CD4-positive, CD25-positive, alpha-beta regulatory T cell (primary cell): ENCODE measurements at places on chromosomes 5 and 9.

GRCh38 chr9:37187292-37187691 is 66.9 kb downstream of the ZCCHC7 start:
- no peak for DNase-seq

DNA sequence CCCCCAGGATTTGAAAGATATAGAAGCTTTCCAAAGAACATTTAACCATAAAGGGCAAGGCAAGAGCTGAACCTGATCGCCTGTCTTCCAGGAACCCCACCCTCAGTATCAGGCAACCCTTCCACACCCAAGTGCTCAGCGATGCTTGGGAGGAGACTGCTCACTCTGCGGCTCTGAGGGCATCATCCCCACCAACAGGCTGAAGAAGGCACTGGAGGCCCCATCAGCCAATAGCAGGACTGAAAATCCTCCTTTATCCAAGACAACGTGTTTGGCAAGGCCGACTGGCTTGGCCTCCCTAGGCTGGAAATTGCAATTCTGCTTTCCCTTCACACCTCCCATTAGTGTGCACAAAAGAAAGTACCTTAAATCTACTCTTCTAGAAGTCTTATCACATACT is 1.4 kb upstream of the PPP2CA start:
- DNase-seq, result no peak

DNA sequence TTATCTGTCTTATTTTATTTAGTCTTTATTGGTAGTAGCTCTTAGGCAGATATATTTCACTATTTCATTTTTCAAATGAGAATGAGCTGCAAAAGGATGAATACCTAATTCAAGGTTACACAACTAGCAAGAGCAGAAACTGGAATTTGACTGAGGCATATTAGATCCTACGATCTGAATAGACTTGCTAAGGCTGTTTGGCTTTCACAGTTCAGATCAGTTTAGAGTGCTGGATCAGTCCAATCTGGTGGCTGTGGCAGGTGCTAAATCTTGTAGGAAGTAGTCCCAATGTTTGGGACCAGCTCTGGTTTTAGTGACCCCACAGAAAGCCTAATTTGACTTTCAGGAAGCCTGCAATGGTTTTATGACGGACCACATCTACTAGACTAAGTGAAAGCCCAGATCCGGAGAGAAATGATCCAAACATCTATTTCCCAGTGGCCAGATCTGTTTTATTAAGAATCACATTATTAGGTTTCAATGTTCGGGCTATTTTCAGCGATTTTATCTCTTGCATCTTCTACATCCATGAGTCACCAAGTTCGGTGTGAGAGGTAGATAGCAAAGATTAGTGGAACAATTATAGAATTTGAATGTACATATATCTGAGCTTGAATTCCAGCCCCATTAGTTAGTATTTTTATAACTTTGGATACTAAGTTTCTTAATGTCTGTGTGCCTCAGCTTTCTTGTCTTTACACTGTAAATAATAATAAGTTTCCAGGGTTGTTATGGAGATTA is 359.5 kb downstream of the ADGRV1 start:
- no peak for DNase-seq

- peak; percentile 80 for DNase-seq
These were observed 28.5 kb upstream of the UNC5A start for GRCh38 chr5:176781638-176782570.

GRCh38 chr5:17249029-17249634 is 31.7 kb downstream of the BASP1 start:
- no peak for DNase-seq

GRCh38 chr5:90861843-90862586 is 303.4 kb downstream of the ADGRV1 start:
- no peak for DNase-seq

- DNase-seq, result no peak
These were observed 551.9 kb upstream of the DMAC1 start for GRCh38 chr9:8351436-8351835.

DNA sequence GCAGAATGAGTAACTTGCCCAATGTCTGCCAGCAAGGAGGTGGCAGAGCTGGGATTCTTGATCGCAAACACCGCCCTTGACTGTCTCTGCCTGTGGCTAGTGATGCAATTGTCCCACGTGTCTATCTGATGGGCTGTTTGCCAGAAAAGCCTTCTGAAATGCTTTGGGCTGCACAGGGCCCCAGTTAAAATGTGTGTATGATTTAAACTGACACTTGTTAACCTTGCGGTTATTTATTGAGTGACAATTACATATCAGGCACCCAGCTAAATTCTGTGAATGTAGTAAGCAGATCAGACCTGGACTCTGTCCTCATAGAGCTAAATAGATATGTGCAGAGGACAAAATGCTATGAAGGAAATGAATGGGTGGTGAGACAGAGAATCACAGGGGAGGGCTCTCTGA is 11.6 kb upstream of the IL12B start:
- DNase-seq, result peak; percentile 30

GRCh38 chr9:21570643-21571275 is 88.6 kb upstream of the IFNE start:
- no peak for DNase-seq

DNA sequence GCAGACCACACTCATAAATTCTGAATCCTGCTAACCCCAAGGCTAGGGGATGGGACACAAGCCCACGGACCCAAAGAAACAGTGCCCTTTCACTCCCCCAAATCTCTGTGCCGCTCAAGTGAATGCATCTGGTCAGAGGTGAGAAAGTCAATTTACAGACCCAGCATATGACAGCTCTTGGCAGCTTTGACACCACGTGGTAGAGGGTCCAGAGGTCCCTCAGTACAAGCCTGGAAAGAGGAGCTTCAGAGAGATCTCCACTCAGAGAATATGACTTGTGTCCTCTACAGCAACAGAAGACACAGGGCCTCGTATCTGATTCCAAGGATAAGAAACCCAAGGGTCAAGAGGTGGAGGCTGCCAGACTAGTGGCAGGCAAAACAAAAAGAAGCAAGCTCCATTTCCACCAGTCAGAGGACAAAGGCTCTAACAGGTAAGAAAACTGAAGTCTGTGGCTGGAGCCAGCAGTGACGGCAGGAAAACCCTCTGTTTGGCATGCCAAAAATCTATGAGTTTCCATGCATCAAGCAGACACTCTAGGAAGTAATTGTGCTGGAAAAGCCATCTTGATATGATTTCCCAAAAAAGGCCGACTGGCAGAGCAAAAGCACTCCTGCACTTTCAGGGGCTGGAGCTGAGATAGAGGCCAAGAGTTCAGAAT is 138.7 kb downstream of the UGCG start:
- DNase-seq, result no peak

DNA sequence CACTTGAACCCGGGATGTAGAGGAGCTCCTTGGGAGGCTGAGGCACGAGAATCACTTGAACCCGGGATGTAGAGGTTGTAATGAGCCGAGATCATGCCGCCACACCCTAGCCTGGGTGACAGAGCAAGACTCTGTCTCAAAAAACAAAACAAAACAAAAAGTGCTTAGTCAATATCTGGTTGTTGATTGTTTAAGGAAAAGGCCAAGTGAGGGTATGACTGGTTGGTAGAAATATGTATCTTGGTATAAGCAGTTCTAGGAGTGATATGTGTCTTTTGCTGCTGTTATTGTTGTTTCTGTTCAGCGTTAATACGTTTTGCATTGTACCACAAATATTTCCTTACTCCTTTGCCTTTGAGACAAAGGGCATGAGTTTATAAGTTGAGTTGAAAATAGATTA is 210.7 kb upstream of the DMRT1 start:
- no peak for DNase-seq

DNA sequence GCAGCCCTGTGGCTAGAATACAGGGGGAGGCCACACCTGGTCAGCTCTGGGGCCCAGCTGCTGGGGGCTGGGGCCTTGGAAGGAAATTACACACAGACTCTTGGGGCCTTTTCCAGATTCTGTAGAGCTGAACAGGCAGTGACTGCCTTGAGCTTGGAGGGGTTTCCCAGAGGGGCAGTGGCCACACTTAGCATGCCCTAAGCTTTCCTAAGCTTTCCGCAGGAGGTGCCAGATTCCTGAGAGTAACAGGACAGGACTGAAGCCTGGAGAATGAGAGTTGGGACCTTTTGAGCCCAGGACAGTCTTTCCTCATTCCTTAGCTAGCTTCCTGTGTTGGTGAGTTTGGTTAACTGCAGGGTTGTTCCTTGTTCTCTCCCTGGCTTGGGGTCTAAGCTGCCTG is 1.4 kb downstream of the TBC1D13 start:
- DNase-seq, result no peak

DNA sequence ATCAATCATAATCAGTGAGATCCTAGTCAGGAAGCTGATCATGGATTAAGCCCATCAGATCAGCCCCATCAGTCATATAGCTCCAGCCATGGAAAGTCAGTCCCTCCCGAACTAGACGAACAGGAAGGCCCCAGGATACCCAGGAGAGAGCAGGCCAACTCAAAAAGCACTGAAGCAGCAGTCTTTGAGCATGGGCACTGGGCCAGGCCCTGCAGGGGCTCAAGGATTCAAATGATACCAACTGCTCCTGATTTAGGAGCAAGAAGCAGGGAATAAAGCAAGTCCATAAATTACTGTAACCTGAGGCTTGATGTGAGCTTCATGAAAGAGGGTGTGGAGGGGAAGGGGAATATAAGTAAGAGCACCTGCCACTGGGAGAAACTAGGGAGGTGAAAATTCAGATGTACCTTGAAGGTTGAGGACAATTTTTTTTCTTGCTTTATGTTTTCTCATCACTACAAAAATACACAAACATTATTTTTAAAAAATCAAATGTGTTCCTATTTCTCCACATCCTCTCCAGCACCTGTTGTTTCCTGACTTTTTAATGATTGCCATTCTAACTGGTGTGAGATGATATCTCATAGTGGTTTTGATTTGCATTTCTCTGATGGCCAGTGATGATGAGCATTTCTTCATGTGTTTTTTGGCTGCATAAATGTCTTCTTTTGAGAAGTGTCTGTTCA is 115.2 kb downstream of the SIL1 start:
- DNase-seq, result no peak

GRCh38 chr9:36559036-36559695 is 13.5 kb upstream of the MELK start:
- no peak for DNase-seq

DNA sequence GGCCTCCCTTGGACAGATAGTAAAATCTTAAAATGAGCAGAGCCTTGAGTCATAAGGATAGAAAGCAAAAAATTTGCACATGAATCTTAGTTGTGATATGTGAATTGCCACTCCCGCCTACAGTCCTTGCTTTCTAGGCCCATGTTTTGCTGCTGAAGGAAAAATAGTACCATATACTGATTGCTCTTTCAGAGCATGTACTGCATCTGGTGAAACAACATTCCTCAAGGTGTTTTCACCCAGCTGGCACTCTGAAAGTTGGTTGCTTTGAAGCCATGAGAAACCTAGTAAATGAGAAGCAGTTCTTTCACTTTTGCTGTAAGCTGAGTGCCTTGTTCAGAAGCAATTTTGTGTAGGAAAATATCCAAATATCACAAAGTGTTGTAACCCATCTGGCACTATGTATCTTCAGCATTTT is 10.3 kb downstream of the CDC37L1 start:
- no peak for DNase-seq

- DNase-seq, result no peak
These were observed 164.5 kb downstream of the ZNF608 start for GRCh38 chr5:124581738-124582560.

DNA sequence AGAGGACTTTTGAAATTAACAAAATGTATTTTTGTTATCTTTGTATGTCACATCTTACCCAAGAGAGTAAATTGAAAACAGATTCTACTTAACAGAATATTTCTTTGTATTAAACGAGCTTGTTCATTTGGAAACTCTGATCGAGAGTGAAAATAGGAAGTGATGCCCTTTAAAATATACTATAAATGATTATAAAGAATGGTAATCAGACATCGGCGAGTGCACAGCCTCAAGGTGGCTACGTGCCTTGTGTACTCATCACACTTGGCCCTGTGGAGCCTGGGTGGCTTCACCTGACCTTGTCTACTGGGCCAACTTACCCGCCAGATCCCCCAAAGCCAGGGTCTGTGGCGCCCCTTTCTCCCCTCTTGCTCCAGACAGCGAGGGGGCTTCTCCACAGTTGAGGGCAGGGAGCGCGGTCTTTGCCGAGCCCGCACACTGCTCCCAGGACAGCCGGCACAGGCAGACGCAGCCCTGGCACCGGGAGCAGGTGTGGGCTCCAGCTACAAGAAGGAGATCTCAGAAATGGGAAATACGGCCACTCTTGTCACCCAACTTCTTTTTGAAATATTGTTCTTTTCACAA is 243.2 kb downstream of the CEMIP2 start:
- no peak for DNase-seq

DNA sequence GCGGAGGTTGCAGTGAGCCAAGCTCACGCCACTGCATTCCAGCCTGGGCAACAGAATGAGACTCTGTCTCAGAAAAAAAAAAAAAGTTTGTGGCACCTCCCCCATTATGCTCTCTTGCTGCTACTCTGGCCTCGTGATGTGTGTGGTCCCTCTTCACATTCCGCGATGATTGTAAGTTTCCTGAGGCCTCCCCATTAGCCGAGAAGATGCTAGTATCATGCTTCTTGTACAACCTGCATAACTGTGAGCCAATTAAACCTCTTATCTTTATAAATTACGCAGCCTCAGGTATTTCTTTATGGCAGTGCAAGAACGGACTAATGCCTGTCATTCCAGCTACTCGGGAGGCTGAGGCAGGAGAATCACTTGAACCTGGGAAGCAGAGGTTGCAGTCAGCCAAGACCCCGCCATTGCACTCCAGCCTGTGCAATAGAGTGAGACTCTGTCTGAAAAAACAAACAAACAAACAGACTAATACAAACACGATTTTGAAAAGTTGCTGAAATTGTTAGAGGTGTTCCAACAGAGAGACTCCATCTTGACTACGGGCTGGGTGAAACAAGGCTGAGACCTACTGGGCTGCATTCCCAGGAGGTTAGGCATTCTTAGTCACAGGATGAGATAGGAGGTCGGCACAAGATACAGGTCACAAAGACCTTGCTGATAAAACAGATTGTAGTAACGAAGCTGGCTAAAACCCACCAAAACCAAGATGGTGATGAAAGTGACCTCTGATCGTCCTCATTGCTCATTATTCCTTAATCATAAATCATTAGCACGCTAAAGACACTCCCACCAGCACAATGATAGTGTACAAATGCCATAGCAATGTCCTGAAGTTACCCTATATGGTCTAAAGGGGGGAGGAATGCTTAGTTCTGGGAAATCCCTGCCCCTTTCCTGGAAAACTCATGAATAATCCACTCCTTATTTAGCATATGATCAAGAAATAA is 8.3 kb upstream of the AFF4 start:
- no peak for DNase-seq

GRCh38 chr9:129570450-129571297 is 50.2 kb downstream of the C9orf50 start:
- DNase-seq, result no peak

- DNase-seq, result no peak
These were observed 105.8 kb downstream of the GDA start for GRCh38 chr9:72254901-72255545.

GRCh38 chr5:81786496-81786895 is 35.6 kb upstream of the SSBP2 start:
- no peak for DNase-seq

DNA sequence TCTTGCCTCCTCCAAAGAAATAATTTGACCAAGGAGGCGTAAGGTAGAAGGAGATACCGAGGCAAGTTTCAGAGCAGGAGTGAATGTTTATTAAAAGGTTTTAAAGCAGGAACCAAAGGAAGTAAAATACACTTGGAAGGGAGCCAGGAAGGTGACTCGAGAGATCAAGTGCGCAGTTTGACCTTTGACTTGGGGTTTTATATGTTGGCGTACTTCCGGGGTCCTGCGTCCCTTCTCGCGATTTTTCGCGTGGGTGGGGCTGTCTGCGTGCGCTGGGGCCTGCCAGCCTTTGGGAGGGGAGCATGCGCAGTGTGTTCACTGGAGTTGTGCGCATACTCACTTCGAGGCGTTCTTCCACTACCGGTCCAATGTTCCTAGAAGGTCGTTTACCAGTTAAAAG is 166.0 kb upstream of the IRX2 start:
- no peak for DNase-seq
